Activated CD4-positive, CD25-positive, alpha-beta regulatory T cell (primary cell): ENCODE measurements at places on chromosomes 2 and 18.

DNA sequence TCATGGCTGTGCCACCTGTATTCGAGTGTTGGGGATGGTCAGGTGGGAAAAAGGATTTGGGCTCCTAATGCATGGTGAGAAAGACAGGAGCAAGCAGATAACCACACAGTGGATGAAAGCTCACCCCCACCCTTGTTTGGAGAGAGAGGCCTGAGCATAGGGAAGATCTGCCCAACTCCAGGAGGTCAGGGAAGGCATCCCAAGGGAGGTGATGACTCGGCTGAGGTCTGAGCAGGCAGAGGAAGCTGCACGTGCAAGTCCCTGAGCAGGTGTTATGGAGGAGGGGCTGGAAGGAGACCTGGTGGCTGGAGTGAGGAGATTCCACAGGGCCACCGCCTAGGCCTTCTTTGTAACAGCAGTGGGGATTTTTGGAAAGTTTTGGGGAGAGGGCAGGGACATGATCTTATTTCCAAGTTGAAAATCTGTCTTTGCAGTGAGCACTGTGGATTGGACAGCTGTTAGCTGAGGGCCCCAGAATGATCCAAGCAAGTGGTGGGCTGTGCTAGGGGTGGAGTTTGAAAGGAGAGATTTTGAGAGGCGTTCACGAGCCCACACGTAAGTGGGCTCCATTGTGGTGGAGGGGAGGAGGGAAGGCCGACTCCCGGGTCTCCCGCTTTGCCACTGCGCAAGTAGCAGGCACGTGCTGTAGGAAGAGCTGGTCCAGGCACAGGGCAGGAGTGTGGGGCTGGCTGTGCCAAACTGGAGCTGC, 228.5 kb downstream of the GLI2 start:
- DNase-seq: no peak

DNA sequence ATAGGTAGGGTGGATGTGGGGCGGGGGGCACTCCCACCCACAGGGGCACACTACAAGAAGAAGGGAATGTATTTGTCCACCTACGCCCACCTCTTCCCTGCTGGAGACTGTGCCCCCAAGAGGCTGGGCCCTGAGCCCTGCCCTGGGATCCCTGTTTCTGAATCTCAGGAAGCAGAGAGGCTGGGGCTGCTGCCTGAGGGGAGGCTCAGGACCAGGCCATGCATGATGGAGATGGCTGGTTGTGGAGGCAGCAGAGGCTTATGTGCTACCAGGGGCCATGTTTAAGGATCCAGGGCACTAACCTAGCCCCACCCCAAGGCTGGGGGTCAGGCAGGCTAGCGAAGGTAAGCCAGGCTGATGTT, 81.1 kb upstream of the OTOF start:
- no peak for DNase-seq

DNA sequence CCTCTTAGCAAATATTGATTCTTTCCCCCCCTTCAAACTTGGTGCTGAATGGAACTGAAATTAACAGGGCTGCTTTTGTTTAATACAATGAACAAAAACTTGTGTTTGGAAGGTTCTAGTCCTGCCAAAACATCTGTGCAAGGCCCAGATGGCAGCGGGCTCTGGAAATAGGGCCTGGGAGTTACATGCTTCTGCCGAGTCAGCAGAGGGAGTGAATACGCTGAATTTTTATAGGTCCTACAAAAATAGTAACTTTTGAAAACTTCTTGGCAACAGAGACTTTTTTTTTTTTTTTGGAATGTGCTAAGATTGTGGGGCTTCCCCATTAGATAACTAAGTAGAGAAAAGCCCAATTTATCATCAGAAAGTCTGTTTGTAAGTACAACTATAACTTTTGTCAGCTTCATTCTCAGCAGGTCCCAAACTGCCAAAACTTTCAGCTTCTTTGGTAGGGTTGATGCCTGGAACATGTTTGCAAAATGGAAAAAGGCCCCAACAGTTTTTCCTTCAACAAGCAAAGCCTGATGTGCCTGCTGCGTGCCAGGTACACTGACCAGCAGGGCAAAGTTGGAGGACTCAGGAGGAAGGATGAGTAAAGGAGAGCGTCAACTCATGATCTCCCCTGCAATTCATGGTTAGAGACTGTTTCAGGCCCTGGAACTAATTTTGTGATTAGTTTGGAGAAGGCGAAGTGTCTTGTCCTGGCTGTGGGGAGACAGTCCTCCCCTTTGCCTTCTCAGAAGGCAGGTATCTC, 45.1 kb upstream of the HDAC4 start:
- DNase-seq: no peak

DNA sequence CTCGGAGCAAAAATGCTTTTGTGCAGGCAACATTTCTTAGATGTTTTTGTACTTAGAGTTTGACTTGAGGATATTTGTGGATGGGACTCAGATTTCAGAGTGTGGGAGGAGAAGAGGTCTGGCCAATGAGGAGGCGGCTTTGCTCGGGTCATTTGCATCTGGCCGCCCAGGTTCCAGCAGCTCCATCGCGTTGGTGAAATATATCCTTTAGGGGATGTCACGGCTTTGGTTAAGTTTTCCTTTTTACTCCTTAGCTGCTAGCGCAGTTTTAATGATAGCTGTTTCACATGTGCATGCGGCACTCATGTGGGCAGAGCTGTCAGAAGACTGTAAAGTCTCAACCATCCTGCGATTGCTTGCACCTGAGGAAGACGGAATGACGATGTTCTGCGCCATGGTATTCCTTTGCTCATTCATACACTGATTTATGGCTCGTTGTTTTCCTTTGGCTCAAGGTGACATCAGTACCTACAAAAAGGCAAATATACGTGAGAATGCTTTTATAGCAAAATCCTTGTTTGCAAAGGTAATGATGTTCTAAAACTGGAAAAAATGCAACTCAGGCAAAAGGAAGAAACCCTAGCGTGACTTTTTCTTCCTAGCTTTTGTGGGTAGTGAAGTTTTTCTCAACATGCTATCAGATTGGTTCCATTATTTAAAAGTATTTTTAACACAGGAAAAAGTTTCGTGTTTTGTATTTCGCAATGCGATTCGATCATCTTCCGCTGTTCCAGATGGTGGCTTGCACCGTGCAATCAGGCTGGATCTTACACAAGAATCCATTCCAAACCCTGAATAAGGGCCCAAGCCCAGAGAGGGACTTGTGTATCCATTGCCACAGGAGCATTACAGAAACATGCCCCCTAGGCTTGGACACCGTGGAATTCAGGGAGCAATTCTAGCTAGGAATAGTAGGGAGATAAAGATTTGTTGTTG, 70.5 kb upstream of the ZNF516 start:
- no peak for DNase-seq

GRCh38 chr2:11477994-11478393, 12.0 kb upstream of the E2F6 start:
- peak; percentile 64 for DNase-seq
